Activated T-helper 2 cell treated with anti-CD3 and anti-CD28 coated beads, Interferon-gamma antibody, Interleukin-2, Interleukin-4, amounts not matched to agents 10 μg/mL and 5 μg/mL and 100 μg/mL, durations not matched to agents 14 hours and 24 hours and 36 hours (primary cell): ENCODE measurements at places on chromosomes 16 and 17.

DNA sequence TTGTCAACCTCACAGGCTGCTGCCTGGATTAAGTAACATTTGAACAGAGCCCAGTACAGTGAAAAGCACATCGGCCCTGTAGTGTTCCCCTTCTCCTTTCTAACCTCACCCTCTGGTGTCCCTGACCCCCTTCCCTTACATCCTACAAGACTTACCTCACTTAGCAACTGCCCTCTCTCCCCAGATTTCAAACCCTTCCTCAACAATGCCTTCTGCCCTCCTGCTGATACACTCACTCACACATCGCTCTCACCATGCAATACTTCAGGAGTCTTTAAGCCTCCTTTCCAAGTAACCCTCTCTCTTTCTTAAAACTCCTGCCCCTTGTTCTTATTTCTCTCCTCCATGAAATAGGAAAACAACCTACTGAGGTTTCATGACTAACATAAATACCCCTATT, 17.8 kb downstream of the ZZEF1 start:
- no peak for DNase-seq

- DNase-seq = no peak
Measured at GRCh38 chr17:31156326-31156725, 61.5 kb downstream of the NF1 start.

GRCh38 chr17:74919440-74920305, 3.4 kb downstream of the USH1G start:
- DNase-seq = no peak

DNA sequence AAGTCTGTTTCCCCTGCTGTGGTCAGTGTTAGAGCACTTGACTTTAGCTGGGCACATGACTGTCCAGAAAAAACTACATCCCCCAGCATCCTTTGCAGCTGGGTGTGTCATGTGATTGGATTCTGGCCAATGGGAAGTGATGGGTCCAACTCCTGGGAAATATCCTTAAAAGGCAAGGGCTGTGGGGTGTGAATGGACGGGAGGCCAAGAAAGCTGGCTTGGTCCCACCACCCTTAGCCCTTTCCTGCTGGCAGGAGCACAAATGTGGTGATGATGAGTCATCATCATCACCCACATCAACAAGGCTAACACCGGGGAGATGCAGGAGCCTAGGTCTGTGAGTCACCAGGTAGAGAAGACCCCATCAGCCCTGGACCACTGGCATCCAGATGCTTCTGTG, 341.7 kb downstream of the C16orf95 start:
- no peak for DNase-seq

DNA sequence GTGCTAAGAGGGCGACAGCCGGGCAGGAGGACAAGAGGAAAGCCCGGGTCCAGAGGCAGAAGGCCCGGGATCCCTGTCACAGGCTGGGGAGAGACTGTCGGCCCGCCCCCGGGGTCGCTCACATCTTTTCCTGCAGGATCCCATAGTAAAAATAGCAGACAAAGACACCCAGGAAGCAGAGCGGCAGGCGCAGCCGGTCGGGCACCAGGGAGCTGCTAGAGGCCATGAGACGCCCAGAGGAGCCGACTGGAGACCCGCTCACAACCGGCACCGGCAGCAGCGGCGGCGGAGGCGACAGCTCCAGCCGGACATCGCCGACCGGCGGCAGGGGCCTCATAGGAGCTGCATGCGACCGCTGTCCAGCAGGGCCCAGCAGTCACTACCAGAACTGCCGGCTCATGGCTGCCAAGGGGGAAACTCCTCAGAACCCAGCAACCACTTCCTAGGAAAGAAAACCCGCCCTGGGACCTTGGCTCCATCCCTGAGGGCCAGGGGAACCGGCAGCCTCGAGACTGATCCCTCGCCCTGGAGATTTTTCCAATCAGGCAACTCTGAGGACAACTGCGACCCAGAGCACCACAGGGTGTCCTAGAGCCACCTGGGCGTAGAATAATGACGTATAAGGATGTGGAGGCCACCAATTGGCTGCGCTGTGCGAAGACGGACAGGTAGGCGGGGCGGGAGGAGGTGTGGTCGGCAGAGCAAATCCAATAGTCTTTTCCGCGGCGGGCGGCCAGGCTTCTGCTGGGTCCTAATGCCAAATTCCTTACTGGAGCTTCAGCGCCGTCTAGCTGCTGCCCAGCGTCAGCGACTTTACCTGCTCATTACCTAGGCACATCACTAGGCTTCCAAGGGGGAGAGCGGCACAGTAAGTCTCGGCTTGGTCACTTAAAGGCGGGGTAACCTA, at the start of gene SLC35B1:
Gene SLC35B1 (minus strand): TSS at position 357 of the 907 bp plus-strand sequence. CDS start 131 bp downstream, at position 226.
- peak; percentile 98 for DNase-seq

GRCh38 chr16:87297918-87298631, 19.1 kb downstream of the C16orf95 start:
- DNase-seq = no peak

- no peak for DNase-seq
Measured at GRCh38 chr17:50601823-50602375, 32.8 kb upstream of the ABCC3 start.

DNA sequence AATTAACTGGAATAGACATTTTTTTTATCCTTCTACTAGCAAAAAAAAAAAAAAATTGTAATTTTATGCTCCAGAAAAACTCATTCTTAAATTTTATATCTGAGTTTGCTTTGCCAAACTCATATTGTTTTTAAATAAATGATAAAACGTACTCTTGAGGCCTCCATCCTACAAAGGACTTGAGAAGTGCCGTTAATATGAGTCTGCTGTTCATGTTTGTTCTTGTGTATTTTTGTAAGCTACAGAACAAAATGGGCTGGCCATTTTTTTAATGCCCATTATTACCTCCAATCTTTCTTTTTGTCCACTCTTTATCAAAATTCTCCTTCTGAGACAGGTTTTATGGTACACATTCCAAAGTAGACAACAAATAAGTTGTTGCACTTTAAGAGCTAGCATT, 643.5 kb upstream of the SOX9 start:
- DNase-seq = no peak

GRCh38 chr17:3917391-3917931, 1.2 kb upstream of the P2RX1 start:
- DNase-seq = no peak

GRCh38 chr16:4690946-4691665, 2.3 kb upstream of the NUDT16L1 start:
- DNase-seq = no peak

DNA sequence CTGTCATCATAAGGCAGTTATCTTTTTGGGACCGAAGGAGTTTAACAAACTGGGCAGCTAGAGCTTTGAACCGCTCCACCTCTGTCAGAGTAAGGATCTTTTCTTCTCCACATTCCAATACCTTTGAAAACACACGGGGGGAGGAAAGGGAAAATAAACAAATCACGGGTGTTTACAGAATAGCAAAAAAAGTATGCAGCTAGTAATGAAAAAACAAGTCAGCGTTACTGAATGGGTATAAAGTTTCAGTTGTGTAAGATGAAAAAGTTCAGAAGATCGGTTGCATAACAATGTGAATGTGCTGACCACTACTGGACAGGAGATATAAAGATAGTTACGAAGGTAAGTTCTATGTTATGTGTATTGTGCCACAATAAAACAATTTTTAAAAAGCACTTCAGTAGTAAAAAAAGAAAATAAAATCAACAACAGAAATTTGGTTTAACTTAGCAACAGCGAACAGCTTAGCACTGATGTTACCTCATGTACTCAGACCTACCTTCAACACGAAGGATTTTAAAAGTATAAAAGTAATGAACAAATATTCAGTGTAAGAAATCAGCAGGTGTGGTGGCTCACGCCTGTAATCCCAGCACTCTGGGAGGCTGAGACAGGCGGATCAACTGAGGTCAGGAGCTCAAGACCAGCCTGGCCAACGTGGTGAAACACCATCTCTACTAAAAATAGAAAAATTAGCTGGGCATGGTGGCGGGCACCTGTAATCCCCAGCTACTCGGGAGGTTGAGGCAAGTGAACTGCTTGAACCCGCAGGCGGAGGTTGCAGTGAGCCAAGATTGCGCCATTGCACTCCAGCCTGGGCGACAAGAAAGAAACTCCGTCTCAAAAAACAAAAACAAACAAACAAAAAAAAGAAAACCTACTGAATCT, 34.3 kb downstream of the MARF1 start:
- no peak for DNase-seq

GRCh38 chr17:18322522-18322921, 7.4 kb downstream of the SMCR8 start:
- DNase-seq = no peak

DNA sequence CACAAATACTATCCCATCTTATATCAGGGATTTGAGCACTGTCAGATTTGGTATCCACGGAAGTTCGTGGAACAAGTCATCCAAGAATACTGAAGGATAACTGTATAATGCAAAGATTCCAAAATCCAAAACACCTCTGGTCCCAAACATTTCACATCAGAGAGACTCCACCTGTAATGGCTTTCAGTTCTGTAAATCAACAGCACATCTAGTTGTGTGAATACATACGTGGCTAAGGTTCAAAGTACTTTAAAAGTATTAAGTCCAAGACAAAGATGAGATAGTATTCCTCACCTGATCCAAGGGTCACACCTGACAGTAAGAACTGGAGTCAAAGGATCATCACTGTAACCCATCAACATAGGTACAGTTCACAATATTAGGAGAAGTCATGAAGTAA, 54.8 kb downstream of the KANSL1 start:
- no peak for DNase-seq

- no peak for DNase-seq
Measured at GRCh38 chr16:48958681-48959080, 323.0 kb downstream of the CBLN1 start.

DNA sequence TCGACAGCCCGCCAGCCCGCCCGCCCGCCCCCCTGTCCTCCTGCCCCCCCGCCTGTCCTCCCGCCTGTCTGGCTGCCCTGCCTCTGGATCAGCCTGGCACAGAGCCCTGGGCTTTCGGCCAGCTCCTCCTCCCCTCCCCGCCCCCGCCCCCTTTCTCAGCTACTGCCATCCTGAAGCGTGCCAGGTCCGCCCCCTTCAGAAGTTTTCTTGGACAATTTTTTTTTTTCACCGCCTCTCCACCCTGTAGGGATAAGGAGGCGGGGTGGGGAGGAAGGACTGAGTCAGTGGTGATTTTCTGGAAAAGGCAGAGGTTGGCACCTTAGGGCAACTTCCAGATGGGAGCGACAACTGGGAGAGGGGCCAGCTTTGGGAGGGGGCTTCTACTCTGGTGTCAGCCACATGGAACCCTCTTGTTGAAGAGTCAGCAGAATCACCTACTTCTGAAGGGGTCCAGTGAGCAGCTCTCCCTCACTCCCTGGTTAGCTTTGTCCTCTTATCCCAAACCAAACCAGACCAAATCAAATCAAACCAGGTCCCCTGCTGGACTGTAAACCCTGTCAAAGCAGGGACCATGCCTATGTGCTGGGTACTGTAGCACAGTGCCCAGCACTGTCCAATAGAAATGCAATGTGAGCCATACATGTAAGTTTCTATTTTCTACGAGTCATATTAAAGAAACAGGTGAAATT, 19.7 kb downstream of the IGF2BP1 start:
- no peak for DNase-seq

DNA sequence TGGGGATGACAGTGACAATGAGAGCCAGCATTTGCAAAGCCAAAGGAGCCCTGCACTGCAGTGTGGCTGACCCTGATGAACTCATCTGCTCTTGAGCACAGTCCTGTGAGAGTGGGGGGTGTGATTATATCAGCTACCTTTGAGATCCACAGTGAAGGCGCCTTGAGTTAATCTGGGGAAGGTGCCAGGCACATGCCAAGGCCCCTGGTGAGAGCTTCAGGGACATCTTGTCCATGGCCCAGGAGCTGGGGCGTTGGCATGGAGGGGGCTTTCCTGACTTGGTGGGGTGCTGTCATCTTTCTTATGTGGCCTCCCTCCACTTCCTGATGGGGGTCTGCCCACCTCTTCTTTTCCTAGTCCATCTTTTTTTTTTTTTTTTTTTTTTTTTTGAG, 86.5 kb downstream of the SNX29 start:
- DNase-seq = no peak

GRCh38 chr17:75088465-75089417, 987 bp downstream of the SLC16A5 start:
- DNase-seq = no peak

DNA sequence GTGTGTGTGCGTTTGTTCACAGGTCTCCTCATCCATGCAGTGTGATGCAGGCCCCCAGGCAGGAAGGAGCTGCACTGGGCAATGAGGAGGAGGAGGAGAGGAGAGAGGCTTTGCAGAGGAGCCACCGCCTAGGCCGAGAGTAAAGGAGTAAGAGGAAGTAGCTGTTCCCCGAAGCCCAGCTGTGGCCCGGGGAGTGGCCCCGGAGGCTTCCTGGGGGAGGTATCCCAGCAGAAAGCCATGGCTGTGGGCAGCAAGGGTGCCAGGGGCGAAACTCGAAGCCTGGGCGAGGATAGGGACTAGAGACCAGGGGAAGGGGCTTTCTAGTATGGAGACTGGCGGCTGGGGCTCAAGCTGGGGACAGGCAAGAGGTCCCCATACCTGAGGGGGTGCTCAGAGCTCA, 12.2 kb downstream of the C16orf95 start:
- no peak for DNase-seq

GRCh38 chr17:64622931-64623654, 39.0 kb downstream of the SMURF2 start:
- DNase-seq = no peak

DNA sequence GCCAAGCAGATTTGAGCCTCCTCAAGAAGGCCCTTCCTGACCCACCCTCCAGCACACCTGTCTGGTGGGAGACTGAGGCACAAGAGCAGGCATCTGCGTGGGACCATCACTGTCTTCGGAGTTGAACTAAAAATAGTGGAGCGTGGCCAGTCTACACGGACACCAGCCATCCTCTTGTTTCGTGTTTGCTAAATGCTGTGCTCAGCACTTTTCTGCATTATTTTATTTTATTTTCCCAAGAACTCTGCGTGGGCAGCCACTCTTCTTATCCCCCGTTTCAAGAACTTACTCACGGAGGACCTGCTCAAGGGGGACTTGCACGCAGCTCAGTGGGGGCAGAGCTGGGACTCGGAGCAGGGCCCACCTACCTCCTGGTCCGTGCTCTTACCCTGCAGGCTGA, 60.8 kb downstream of the SOCS3 start:
- DNase-seq = no peak

- DNase-seq = no peak
Measured at GRCh38 chr17:320139-320538, 32.5 kb downstream of the RPH3AL start.

- no peak for DNase-seq
Measured at GRCh38 chr16:68884861-68885720, 41.8 kb downstream of the TANGO6 start.

GRCh38 chr17:31535581-31535981, 144.1 kb downstream of the RAB11FIP4 start:
- DNase-seq = no peak

GRCh38 chr16:63200940-63201339, 1164.7 kb upstream of the CDH8 start:
- no peak for DNase-seq

DNA sequence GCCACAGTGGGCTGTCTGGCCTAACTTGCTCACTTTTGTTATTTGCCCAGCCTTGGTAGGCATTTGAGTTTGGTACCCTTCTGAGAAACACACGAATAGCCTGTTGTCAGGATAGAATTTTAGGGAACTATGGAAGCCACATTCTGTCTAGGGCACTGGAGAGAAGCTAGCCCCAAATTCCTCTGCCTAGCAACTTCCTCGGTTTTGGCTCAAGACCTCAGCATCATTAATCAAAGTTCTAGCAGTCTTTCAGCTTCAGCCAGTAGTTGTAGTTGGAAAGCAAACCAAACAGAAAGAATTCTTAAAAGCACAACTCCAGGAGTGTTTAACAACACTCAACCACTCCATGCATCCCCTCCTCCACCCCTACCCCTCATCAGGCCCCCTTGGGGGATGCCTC, 572.1 kb upstream of the PSMD7 start:
- DNase-seq = no peak

GRCh38 chr17:1229349-1229899, 40.8 kb upstream of the BHLHA9 start:
- peak; percentile 36 for DNase-seq

GRCh38 chr17:76238847-76239537, 1.3 kb downstream of the RNF157 start:
- no peak for DNase-seq
